ENCODE measurements at places on chromosomes 6 and 20.
A peak's percentile ranks its signal among the peaks of the same experiment; 100 is the strongest.

GRCh38 chr6:28838289-28838633 lies 85.5 kb downstream of the TRIM27 start:
- peak; percentile 82 for DNase-seq

- DNase-seq, result no peak
Observed at GRCh38 chr20:20743511-20744169, 31.2 kb upstream of the RALGAPA2 start.

DNA sequence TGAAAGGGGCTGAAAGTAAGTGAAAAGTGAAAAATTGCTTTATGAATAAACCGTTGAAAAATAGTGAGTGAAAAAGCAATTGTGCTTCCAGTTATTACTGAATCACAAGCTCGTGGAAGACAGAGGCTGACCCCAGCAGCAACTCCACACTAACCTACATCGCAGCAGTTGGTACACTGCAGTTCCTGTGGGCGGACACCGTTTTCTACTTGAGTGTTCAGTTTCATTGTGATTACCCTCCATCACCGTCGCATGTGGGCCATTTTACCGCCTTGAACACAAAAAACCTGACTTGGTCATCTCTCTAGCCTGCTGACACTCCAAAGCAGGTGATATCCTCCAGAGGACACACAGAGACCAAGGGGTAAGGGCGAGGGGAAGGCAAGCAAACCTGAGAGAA lies 28.4 kb downstream of the PRDM1 start:
- peak; percentile 94 for DNase-seq

DNA sequence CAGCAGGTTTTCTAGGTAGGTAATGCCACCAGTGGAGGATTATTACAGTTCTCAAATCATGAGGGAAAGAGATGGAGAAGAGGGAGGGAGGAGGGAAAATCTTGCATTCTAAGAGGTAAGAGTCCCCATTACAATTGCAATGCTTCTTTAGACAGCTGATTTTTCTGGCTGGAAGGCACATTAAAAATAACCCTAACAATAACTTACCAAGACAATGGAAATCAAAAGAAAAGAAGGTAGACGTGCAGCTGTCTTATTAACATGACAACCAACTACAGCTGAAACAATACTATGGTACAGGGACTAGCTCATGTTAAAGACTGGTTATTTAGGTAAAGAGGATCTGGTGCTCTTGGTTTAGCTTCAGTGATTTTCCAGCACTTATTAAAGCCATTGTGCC lies 24.6 kb downstream of the MCUR1 start:
- DNase-seq, result no peak

GRCh38 chr20:49210101-49210756 lies 9.0 kb upstream of the DDX27 start:
- DNase-seq, result no peak

DNA sequence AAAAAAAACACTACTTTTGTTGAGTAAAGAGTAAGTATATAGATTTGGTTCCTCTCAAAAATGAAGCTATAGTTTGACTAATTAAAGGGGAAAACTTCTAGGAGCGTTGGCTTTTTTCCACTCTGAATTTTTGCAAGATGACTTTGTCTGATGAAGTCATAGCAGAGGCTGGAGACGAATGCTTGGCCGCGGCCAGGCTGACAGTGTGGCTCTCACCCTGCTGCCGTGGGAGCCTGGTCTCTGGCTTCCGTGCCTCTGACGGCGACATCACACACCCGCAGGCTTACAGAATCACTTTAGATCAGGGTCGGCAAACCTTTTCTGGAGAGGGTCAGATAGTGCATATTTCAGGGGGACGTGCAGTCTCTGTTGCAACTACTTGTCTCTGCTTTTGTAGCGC lies 145.0 kb downstream of the PHACTR3 start:
- DNase-seq, result no peak

DNA sequence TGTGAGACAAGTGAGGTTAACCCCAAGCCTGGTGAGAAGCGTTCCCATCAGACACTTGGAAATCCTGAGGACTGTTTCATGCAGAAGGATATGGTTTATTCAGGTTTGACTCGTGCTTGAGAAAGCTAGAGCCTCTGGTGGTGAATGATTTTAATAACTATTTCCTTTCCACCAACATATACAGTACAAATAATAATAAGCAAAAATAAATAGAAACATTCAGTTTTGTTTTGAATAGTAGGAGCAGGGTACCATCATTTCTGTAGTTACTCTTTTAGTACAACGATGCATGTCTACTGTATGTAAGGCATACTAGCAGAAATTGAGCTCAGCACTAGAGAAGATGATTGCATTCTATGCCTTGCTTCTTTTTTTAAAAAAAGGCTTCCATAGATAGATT lies 33.5 kb downstream of the PLG start:
- DNase-seq, result peak; percentile 69

GRCh38 chr20:62363920-62364851 lies 2.9 kb downstream of the LAMA5 start:
- no peak for DNase-seq

DNA sequence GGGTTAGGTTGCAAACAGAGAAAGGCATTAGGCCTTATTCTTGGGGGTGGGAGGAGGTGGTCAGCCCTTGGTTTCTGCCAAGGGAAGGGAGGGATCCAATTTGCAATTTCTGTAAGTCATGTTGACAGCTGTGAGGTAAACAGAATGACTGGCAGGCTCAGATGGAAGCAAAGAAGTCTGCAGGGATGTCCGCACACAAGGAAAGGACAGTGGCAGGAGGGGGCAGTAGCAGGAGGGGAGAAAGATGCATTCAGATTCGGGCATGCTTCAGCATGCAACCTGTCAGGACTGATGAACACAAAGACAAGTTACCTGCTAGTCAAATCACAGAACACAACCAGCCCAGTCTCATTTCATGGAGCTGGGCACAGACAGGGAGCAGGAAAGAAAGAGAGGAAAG lies 217.9 kb upstream of the FOXA2 start:
- DNase-seq, result no peak

DNA sequence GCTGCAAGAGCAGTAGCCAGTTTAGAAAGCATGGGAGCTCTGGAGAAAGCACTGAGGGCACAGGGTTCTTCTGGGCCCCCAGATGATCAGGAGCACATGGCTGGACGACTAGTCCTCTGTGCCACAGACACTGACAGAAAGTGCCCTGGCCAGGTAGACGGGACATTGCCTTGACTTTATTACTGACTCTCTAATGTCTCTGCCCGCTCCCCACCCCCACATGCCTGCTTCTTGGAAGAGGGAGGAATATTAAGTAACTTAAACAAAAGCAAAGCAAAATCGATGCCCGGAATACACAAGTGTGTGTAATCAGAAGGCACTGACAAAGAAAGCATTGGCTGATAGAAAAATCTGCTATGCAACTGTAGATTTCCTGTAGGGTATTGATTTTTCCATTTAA lies 99.3 kb downstream of the SOBP start:
- DNase-seq, result no peak

DNA sequence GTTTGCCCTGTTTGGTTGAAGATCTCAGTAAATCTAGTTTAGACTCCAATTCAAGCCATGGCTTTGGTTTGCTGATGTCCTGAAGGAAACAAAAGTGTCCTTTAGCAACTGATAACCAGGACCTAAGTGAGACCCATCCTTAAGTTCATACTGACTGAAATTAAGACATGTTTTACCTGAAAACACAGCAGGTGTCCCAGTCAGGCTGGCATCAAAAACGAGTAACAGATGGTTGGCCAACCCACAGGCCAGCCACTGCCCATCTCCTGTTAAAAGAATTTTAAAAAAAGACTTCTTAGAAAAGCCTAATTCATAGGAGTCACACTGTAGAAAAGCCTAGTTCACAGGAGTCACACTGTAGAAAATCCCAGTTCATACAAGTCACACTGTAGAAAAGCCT lies 58.3 kb downstream of the WDR27 start:
- DNase-seq, result no peak

GRCh38 chr6:45148711-45149341 lies 179.3 kb upstream of the RUNX2 start:
- DNase-seq, result no peak

GRCh38 chr6:106334646-106335448 lies 9.3 kb upstream of the ATG5 start:
- DNase-seq, result peak; percentile 73

DNA sequence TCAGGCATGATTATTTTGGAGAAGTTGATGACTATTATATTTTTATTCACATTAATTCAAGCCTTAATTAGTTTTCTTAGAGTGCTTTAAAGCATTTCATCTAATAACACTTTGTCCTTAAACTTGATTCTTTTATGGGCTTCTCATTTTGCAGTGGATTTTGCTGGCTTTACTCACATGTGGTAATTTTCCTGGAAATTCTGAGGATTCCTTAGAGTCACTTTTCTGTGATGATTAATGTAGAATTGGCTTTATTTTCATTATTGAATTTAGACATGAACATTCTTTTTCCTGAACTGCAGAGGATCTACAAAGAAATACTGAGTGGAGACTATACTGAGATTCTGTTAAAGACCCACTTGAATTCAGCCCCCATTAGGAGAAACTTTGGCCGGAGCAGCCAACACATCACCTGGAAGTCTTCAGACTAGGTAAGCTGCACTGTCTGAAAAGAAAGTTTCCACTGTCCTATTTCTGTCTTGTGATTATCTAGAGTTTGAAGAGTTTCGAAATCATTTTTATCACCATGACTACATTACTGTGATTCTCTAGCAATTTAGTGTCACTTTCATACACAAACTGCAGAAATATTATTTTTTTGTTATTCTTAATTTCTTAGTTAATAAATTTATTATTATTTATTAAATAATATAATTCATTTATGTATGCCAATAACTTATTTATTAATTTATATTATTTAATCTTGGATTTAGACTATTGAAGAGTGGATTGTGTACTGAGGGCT lies 1.9 kb downstream of the RFPL4B start:
- no peak for DNase-seq

DNA sequence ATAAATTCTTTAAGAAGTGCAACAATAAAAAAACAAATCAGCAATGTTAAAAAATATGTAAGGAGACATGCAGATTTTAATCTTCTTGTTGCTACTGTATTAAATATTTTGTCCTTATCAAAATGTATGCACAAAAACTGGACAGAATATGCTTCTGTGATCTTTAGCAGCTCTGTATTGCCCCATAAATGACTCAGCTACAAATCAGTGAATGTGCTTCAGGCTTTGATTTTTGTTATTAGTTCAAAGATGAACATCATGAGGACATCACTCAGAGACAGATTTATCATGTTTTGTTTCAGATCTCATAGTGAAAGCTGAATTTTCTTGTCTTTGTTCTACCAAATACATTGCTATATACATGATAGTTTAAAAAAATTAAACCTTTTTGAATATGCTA lies 312.4 kb downstream of the GRIK2 start:
- no peak for DNase-seq

GRCh38 chr6:13404228-13404891 lies 76.0 kb upstream of the TBC1D7 start:
- no peak for DNase-seq

DNA sequence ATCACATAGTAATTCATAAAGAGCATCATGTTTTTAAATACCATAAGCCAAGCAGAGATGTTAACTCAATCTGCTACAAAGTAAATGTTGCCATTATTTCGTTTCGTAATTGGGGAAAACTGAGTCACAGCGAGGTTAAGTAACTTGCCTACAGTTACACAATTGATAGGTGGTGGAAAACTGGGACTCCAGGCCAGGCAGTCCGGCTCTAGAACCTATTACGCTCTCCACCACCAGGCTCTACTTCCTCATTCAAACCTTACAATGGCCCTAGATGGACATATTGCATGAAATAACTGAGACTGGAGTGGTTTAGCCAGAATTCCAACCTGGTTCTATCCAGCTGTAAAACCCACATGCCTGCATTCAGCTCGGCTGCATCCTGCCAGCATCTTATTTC lies 58.2 kb downstream of the LINC00237 start:
- DNase-seq, result no peak

DNA sequence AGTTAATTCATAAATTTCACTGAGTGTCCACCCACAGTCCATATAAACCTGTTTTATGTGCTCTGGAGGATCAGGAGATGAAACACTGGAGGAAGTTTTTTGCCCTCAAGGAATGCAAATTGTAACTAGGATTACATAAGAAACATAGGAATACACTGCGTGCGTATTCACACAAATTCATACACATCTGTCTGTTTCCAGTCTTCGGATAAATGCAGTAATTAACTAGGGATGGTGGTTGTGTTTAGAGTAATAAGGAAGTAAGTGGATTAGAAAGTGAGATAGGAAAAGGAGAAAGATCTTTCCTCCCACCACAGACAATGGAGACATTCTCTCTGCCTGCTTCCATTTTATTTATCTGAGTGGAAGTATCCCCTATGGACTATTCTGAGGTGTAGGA lies 35.7 kb upstream of the POPDC3 start:
- no peak for DNase-seq

- DNase-seq, result no peak
Observed at GRCh38 chr20:4682682-4683081, 39.0 kb upstream of the PRND start.

DNA sequence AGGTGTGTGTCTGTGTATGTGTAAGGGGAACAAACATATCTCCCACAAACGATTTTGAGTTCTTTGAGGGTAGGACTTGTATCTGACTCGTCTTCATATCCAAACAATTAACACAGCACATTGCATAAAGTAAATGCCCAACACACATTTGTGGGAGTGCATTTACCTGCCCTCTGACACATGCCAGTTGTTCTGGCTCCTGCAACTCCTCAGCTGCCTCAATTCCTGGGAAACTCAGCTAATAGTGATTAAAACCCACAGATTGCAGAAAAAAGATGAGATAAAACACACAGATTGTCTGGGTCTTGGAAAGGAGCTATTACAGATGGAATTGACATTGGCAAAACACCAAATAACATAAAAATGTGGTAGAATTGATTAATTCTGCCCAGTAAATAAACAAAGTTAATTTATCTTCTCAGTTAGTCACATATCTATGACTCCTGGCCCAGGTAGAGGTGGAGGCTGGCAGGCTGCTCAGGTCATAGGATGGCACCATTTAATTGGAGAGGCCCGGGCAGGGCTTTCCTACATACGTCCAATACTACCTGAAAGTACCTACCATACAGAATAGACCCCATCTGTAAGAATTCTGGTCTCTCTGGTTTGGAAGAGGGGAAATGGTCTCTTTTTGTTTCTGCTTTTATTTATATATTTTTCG lies 71.5 kb upstream of the IFNGR1 start:
- DNase-seq, result no peak

GRCh38 chr6:142597836-142598235 lies 296.0 kb downstream of the ADGRG6 start:
- no peak for DNase-seq

- no peak for DNase-seq
Observed at GRCh38 chr6:144384427-144384826, 99.3 kb downstream of the UTRN start.

GRCh38 chr6:128848212-128848935 lies 34.6 kb upstream of the LAMA2 start:
- no peak for DNase-seq

- DNase-seq, result peak; percentile 13
Observed at GRCh38 chr6:99026135-99026534, 78.4 kb upstream of the FBXL4 start.

DNA sequence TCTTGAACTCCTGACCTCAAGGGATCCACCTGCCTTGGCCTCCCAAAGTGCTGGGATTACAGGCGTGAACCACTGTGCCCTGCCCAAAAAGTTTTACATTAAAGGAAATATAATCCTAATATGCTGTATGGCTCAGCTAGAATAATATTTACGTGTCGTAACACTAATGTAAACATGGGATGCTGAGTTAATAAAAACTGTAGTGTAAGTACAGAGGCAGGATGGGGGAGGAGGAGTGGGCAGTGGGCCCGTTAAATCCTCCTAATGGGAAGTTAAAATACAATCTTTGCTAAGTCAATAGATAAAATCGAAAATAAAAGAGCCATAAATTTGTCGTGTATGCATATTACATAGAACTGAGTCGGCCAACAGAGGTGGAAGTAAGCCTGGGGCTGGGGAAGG lies 12.1 kb upstream of the IP6K3 start:
- DNase-seq, result no peak

All from GM12865 (cell line).